Kidney tubule cell (primary cell): ENCODE measurements at places on chromosomes 13 and 19.

DNA sequence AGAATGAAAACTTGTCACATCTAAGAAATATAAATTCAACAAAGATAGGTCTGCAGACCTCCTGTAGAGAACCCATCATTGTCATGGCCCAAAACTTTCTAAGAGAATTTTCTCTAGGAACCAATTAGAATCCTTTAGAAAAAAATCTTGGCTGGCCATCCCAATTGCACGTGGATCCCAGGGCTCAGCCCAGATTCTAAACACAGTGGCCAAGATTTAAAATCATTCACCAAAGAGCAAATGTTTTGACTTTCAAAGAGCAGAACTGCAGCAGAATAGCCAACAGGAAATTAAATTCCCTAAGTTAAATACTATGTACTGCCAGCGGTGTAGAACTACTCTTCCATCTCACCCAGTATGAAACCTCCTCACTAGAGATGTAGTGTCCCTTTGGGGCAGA, 21.3 kb downstream of the IPO5 start:
- DNase-seq, result no peak

- DNase-seq, result no peak
These were observed 79.9 kb downstream of the MRPL57 start for GRCh38 chr13:21256351-21256761.

DNA sequence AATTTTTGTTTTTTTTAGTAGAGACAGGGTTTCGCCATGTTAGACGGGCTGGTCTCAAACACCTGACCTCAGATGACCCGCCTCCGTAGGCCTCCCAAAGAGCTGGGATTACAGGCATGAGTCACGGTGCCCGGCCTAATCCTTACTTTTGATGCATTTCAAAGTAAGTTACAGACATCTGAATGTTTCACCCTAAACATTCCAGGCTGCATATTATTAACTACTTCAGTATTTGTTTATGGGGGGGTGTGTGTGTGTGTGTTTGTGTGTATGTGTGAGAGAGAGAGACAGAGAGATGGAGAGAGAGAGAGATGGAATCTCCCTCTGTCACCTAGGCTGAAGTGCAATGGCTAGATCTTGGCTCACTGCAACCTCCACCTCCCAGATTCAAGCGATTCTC, 13.1 kb downstream of the SULT2B1 start:
- DNase-seq, result peak; percentile 54

GRCh38 chr19:16524991-16525734, 17.1 kb downstream of the CHERP start:
- no peak for DNase-seq

GRCh38 chr19:53808710-53809125, 15.4 kb downstream of the NLRP12 start:
- DNase-seq, result peak; percentile 50

GRCh38 chr13:48653472-48653939, at the start of gene CYSLTR2:
TSS of gene CYSLTR2 (plus strand) at chr13:48653929. CDS start at chr13:48706818, 52,889 bp downstream.
- DNase-seq, result peak; percentile 24

GRCh38 chr13:66618702-66619101, 611.4 kb downstream of the PCDH9 start:
- peak; percentile 36 for DNase-seq

- DNase-seq, result no peak
These were observed 383 bp downstream of the ZNF581 start for GRCh38 chr19:55643887-55644176.

DNA sequence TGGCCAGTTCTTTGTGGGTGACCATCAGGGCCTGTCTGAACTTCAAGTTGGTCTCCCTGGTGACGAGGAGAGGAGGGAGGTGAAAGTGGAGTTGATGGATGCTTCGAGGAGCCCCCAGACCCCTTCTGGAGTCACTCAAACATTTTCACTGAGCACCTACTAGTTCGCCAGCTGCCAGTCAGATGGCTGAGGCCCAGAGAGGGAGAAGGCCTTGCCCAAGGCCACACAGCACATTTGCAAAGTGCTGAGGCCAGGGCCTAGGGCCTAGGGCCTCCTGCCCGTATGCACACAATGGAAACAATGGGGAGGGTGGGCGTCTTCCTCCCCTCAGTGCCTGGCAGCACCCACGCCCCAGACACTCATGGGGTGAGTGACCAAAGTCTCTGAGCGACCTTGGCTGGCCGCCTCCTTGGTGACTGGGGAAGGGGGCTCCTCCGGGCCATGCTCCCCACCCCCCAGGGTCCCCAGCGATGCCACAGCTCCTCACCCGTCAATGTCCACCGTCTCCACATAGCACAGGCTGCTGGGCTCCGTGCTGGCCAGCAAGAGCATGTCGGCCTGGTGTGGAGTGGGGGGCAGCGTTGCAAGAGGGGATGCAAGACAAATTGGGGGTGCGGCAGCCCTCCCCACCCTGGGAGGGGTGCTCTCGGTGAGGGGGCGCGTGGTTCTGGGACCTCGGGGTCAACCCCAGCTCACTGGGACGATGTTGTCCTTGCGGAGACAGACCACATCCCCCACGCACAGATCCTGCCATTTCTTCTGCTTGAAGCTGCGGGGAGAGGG, 6.5 kb downstream of the ATP8B3 start:
- no peak for DNase-seq

DNA sequence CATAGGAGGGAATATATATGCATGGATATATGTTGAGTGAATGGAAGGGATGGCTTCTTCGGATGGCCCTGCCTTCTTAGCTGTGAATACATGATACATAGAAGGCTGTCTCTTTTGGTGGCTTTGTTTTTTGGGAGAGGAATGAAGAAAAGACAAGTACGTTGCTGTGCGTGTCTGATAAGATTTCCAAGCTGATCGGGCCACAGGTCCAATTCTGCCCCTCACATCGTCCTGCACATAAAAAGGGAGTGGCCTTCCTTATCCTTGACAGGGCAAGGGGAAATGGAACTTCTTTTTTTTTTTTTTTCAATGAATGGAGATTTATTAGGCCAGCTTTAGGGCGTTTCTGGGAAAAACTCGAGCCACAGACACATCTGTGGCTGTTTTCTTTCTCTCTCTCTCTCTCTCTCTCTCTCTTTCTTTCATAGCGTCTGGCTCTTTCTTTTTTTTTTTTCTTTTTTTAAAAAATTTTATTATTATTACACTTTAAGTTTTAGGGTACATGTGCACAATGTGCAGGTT, 103.8 kb upstream of the SPATA13 start:
- no peak for DNase-seq

- DNase-seq, result no peak
These were observed 4.5 kb upstream of the BAX start for GRCh38 chr19:48950159-48950558.

DNA sequence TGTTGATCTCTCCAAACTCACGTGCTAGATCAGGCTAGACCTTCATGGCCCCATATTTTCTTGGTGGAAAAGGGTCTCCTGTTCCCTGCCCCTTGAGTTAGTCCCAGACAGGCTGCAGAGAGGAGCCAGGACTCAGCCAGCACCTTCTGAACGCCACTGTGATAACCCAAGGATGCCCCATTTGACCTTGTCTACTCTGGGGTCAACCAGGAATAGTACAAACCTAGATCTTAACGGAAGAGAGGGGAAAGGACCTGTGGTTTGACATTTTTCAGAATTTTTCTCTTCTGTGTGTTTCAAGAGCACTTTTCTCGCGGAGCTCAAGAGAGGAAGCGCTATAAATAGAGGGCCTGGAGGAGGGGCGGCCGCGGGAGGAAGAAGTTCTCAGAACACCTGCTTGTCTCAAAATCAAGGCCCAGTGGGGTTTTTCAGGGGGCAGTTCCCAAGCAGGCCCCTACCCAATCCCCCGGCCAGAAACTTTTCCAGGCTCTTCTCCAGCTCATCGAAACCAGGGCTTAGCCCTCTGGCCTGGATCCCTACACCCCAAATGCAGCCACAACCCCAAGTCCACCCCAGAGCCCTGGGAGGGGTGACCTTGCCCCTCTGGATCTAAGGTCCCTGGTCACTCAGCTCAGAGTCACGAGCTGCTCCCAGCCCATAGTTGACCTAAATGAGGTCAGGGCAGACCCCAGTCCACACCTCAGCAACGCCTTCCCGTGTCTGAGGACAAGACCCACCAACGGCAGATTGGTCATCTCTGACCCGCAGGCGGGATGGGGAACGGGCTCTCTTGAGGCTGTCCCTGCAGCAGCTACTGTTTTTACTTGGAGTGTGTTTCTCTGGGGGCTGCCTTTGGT, 75.6 kb upstream of the TM9SF2 start:
- DNase-seq, result no peak

GRCh38 chr19:2676823-2677222, 25.7 kb downstream of the GNG7 start:
- no peak for DNase-seq

GRCh38 chr13:21979161-21979806, 308.4 kb downstream of the FGF9 start:
- DNase-seq, result no peak

GRCh38 chr19:5102520-5102919, 133.6 kb downstream of the KDM4B start:
- no peak for DNase-seq

- DNase-seq, result no peak
These were observed 45.5 kb downstream of the C13orf42 start for GRCh38 chr13:51065372-51066090.

- DNase-seq, result peak; percentile 75
These were observed 21.5 kb downstream of the STARD13 start for GRCh38 chr13:33263976-33264619.

- DNase-seq, result no peak
These were observed 84.1 kb downstream of the TNFSF11 start for GRCh38 chr13:42658019-42658418.

- no peak for DNase-seq
These were observed at the start of gene MYPOP for GRCh38 chr19:45901912-45902650. TSS of gene MYPOP (minus strand) at chr19:45902613. CDS start at chr19:45901773, 840 bp downstream.

DNA sequence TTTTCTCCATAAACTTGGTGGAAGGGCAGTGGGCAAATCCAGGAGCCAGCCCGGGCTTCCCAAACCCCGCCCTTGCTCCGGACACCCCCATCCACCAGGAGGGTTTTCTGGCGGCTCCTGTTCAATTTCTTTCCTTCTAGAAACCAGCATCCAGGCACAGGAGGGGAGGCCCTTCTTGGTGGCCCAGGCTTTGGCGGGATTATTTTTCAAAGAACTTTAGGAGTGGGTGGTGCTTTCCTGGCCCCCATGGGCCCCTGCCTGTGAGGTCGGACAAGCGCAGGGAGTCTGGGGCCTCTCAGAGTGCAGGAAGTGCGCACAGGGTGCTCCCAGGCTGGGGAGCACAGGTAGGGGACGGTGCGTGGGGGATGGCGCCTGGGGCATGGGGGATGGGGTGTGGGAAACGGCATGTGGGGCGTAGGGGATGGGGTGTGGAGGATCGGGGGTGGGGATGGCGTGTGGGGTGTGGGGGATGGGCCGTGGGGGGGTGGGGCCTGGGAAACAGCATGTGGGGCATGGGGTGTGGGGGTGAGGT, 396 bp downstream of the F7 start:
- DNase-seq, result no peak

DNA sequence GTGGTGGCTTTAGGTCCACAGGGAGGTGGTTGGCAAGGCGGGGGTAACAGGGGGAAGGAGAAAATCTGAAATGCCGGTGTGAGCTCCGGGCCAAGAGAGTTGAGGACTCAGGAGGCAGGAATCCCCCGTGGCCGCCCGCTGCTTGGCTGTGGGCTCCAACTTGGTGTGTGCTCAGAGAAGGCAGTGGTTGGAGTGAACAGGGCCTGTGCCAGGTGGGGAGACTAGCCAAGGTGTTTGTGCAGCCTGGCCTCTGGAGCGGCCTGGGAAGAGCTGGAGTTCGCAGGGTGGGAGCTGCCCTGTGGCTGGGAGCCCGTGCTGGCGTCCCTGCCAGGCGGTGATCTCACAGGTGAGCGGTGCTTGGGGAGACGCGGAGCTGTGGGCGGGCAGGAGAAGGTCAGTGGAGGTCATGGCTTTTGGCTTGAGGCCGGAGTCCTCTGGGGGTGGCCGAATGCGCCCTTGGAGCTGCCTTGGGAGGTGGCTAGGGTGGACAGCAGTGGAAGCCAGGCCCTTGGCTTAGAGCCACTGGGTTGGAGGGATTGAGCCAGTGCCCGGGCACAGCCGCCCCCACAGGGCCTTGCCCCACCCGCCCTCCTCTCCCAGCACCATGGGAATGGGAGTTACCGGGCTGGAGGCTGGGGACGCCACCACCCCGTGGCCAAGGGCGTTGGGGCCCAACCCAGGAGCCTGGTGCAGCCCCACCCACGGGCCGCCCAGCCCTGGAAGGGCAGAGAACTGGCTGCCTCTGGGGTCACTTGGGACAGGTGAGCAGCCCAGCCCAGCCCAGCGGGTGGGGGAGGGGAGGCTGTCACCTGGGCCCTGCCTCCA, 7.1 kb upstream of the CIRBP start:
- peak; percentile 79 for DNase-seq
